ENCODE measurements at places on chromosomes 7 and 10. TPM values are rescaled to one million over a fixed set of nuclear protein-coding genes. Genes with fewer than 3 reads are reported as not detected.

GRCh38 chr7:55271661-55272060, 93.5 kb upstream of the LANCL2 start:
- H3K36me3 ChIP-seq, result no peaks in the 10 kb centered on the region
- no peaks in the 10 kb centered on the region for H3K27me3 ChIP-seq
- no peak overlapping the region for H3K4me3 ChIP-seq
- no peak for DNase-seq

DNA sequence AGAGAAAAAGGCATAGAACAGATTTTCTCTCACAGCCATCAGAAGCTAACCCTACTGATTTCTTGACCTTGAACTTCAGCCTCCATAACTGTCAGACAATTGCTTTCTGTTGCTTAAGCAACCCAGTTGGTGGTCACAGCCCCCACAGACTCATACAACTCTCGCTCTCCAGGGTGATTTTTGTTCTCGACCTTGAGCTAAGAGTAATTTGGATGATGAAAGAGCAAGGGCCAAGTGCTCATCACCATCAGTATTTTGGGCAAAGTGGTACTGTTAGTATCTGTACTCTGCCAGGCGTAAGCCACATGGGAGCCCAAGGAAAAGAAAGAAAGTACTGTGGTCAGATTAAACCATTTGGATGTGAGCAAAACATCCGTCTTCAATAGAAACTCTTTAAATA, 81.9 kb downstream of the AOAH start:
- H3K36me3 ChIP-seq, result no peaks in the 10 kb centered on the region
- no peaks in the 10 kb centered on the region for H3K27me3 ChIP-seq

DNA sequence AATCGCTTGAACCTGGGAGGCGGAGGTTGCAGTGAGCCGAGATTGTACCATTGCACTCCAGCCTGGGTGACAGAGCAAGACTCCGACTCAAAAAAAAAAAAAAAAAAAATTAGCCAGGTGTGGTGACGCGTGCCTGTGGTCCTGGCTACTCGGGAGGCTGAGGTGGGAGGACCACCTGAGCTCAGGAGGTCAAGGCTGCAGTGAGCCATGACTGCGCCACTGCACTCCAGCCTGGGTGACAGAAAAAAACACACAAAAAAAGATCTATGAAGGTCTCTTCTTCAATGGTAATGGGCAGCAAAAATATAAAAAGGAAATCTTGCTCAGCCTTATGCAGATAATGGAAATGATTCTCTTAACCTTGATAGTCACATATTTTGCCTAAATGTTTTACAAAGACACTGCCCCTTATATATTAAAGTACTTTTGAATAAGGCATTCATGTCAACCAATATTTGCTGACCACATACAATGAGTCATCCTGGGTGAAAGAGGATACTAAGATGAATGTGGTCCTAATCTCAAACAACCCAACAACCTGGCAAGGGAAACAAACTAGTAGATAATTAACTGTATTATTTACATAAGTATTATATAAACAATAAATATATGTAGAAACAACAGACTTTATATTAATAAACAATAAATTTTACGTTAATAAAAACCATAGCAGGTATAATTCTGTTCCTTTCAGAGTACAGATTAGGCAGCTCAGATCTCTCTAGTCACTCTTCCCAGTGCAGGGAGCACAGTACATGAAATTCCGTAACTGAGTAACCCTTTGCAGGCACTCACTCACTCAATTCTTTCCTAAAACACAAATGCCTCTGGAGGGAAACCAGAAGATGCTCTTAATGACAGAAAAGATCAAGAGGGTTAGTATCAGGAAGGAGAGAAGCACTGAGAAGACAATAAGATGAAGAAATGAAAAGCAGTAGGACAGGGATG, 8.1 kb downstream of the TOMM7 start:
- DNase-seq, result no peak
- H3K36me3 ChIP-seq, result peaks cover 8% of the 10 kb centered on the region
- H3K4me3 ChIP-seq, result no peak overlapping the region
- no peaks in the 10 kb centered on the region for H3K27me3 ChIP-seq

DNA sequence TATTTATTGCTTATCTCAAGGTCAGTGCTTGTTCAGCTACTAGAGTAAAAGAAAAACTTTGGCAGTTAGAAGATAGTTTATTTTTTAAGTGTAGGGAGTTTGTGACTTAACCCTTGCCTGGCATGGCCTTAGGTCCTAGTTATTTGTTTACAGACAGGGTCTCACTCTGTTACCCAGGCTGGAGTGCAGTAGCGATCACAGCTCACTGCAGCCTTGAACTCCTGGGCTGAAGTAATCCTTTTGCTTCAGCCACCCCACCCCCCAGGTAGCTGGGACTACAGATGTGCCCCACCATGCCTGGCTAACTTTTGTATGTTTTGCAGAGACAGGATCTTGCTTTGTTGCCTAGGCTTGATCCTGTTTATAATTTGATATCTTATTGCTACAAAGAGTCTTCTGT, 4.2 kb downstream of the ANLN start:
- no peak overlapping the region for H3K4me3 ChIP-seq
- no peaks in the 10 kb centered on the region for H3K36me3 ChIP-seq
- no peaks in the 10 kb centered on the region for H3K27me3 ChIP-seq
- no peak for DNase-seq
- no peak overlapping the region for H3K27ac ChIP-seq
- H3K4me1 ChIP-seq, result peaks cover 4% of the 10 kb centered on the region

GRCh38 chr7:16776053-16776452, 22.5 kb downstream of the TSPAN13 start:
- no peak overlapping the region for H3K4me3 ChIP-seq
- H3K27ac ChIP-seq, result no peak overlapping the region
- no peaks in the 10 kb centered on the region for H3K27me3 ChIP-seq
- DNase-seq, result peak; percentile 32

DNA sequence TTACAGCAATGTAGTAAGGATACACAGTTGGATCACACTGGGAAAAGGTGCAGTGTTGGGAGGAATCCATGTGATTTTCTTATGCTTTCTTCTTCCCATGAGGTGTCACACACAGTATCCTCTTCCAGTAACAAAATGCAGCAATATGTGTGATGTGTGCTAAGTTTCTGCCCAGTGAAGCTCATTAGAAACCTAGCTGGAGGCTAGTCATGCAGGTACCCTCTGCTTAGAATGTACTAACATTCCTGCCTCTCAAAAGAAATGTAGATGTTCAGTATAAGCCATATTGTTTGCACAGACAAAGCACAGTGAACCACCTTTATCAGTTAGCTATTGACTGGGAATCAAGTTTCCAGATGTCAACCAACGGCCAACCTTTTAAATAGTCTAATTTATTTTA, 12.9 kb upstream of the KCND2 start:
- H3K36me3 ChIP-seq, result peaks cover 2% of the 10 kb centered on the region
- no peaks in the 10 kb centered on the region for H3K27me3 ChIP-seq
- H3K27ac ChIP-seq, result no peak overlapping the region
- H3K4me3 ChIP-seq, result no peak overlapping the region
- DNase-seq, result no peak

DNA sequence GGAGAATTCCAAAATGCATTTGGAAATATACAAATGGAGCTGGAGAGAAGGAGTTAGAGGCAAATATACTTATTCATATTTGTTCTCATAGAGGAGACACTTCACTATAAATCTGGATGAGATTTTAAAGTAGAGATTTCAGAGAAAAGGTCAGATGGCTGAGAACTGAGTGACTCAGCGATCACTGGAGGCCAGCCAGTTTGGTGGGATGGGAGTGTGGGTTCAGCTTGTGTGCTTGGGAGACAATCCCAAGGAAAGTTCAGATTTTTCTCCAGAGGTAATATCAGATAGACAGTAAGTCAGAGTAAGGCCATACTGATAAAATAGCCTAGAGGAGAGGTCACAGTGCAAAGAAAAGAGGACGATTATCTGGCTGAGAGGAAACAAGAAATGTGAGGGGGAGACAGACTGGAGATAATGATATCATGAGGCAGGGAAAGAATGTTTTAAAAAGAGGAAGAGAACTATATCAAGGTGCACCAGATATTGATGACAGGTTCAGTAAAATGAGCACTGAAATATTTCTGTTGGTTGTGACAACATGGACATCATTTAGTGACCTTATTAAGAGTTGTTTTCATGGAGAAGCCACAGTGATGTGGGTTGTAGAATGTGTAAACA, 67.0 kb downstream of the MDFIC start:
- H3K4me1 ChIP-seq, result no peaks in the 10 kb centered on the region
- no peak overlapping the region for H3K4me3 ChIP-seq
- no peaks in the 10 kb centered on the region for H3K27me3 ChIP-seq

DNA sequence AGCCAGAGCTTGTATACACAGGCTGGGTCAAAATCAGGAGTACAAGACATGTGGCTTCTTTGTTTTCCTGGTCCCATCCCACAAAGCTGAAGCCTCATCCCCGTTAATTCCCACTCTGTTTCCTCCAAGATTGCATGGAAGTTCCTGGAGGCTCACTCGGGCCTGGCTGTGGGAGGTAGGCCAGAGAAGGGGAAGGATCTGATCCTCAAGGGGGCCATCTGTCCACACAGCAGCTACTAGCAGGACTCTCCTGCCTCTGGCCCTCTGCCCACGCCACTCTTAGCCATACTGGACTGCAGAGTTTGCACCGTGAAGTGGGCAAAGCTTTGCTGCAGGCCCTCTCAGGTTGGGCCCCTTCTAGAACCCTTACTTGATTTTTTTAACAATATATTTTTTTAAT, 160.6 kb downstream of the FGFR2 start:
- no peak overlapping the region for H3K4me3 ChIP-seq
- H3K27me3 ChIP-seq, result peaks cover 2% of the 10 kb centered on the region
- H3K4me1 ChIP-seq, result peaks cover 11% of the 10 kb centered on the region
- peak overlapping the region; percentile 19 for H3K27ac ChIP-seq
- DNase-seq, result peak; percentile 50
- H3K36me3 ChIP-seq, result no peaks in the 10 kb centered on the region

- H3K4me1 ChIP-seq, result no peaks in the 10 kb centered on the region
- H3K4me3 ChIP-seq, result no peak overlapping the region
- no peaks in the 10 kb centered on the region for H3K27me3 ChIP-seq
- DNase-seq, result no peak
- no peaks in the 10 kb centered on the region for H3K36me3 ChIP-seq
Observed at GRCh38 chr10:113425541-113425951, 127.3 kb upstream of the HABP2 start.

GRCh38 chr10:132023092-132023811, 41.5 kb upstream of the BNIP3 start:
- H3K4me3 ChIP-seq, result peak overlapping the region; percentile 0
- H3K4me1 ChIP-seq, result peaks cover 11% of the 10 kb centered on the region

DNA sequence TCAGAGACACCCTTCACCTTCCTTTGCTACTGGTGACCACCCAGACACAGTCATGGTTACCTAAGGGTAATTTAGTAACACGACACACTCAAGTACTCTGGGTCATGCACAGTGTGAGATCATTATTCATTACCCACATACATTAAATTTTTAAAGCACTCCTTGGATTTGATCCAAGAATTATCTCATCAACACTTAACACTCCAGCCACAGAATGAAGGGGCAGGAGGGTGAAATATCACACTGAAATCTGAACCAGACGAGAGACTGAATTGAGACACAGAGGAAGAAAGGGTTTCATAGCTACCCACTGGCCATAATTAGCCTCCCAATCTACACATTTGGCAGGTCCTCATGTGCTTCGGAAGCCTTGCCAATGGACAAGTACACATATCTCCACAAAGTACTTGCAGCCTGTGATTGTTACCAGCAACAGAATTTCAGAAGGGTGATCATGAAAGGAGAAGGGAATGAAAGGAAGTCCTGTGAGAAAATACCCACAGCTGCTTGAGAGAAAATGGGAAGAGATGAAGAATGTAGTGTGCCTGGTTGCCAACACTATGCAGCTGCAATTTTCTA, 189.3 kb downstream of the POLR1F start:
- DNase-seq, result no peak
- no peaks in the 10 kb centered on the region for H3K27me3 ChIP-seq
- H3K4me1 ChIP-seq, result no peaks in the 10 kb centered on the region
- no peak overlapping the region for H3K27ac ChIP-seq
- H3K36me3 ChIP-seq, result no peaks in the 10 kb centered on the region
- no peak overlapping the region for H3K4me3 ChIP-seq

GRCh38 chr7:37040330-37040729, 316.0 kb upstream of the AOAH start:
- H3K27me3 ChIP-seq, result no peaks in the 10 kb centered on the region
- no peaks in the 10 kb centered on the region for H3K36me3 ChIP-seq
- no peak overlapping the region for H3K4me3 ChIP-seq

GRCh38 chr7:137984181-137985041, 17.5 kb downstream of the CREB3L2 start:
- no peak overlapping the region for H3K4me3 ChIP-seq
- no peaks in the 10 kb centered on the region for H3K27me3 ChIP-seq

GRCh38 chr10:19683960-19684359, 132.3 kb upstream of the PLXDC2 start:
- H3K27me3 ChIP-seq, result no peaks in the 10 kb centered on the region
- DNase-seq, result no peak
- no peaks in the 10 kb centered on the region for H3K36me3 ChIP-seq
- H3K27ac ChIP-seq, result no peak overlapping the region
- H3K4me3 ChIP-seq, result no peak overlapping the region

- H3K36me3 ChIP-seq, result no peaks in the 10 kb centered on the region
- no peak overlapping the region for H3K27ac ChIP-seq
- DNase-seq, result no peak
- no peaks in the 10 kb centered on the region for H3K27me3 ChIP-seq
- no peaks in the 10 kb centered on the region for H3K4me1 ChIP-seq
Observed at GRCh38 chr7:107404740-107405537, 64.9 kb upstream of the GPR22 start.

DNA sequence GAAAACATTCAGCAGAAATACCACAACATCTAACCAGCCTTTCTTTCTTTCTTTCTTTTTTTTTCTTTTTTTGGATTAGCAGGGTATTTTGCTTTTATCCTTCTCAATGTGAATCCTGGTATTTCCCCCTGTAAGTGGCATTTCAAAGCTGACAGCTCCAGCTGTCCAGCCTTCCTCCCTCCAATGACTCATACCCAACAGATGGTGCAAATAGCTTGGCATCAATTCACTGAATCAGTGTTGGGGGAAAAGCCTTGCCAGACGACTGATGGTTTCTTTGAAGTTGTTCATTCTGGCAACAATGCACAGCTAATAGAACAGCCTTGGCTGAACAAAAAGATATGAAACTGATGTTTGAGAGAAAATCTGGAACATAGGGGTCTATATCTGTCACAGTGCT, 316.8 kb upstream of the STEAP1 start:
- peak; percentile 96 for DNase-seq
- no peaks in the 10 kb centered on the region for H3K27me3 ChIP-seq

DNA sequence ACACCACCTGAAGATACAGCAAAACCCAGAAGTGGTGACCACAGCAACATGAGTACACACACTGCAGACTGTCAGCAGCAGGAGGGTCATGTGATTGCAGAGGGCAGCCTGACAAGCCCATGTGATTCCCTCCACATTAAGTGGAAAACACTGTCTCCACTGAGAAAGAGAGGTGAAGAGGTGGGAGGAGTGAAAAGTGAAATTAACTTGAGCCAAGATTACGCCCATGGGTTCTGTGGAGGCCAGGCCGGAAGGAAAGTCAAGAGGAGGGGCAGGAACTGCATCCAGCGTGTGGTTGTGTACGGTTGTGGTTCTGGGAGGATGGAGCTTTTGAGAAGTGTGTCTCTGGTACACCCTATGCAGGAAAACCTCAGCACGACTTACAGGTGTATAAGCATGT, 138.5 kb downstream of the PLXNA4 start:
- no peaks in the 10 kb centered on the region for H3K36me3 ChIP-seq
- peaks cover 31% of the 10 kb centered on the region for H3K4me1 ChIP-seq
- DNase-seq, result no peak
- H3K27ac ChIP-seq, result no peak overlapping the region
- H3K27me3 ChIP-seq, result peaks cover 3% of the 10 kb centered on the region

CACNB2 gene
- 32.7 TPM for total RNA-seq

SEMA3D gene
- 35.7 TPM for total RNA-seq

CRHR2 gene
- 2.4 TPM for total RNA-seq

PRSS37 gene
- total RNA-seq, result not detected

CTTNBP2 gene
- 28.8 TPM for total RNA-seq

MRLN gene
- total RNA-seq, result 25.0 TPM

NPS gene
- total RNA-seq, result not detected

ZNF804B gene
- total RNA-seq, result 5.5 TPM

FZD8 gene
- 21.2 TPM for total RNA-seq

Measured in spinal cord (tissue), 10 donors.